Vagina (tissue), 2 donors: ENCODE measurements at places on chromosomes 4 and X.
A peak's percentile ranks its signal among the peaks of the same experiment; 100 is the strongest.

DNA sequence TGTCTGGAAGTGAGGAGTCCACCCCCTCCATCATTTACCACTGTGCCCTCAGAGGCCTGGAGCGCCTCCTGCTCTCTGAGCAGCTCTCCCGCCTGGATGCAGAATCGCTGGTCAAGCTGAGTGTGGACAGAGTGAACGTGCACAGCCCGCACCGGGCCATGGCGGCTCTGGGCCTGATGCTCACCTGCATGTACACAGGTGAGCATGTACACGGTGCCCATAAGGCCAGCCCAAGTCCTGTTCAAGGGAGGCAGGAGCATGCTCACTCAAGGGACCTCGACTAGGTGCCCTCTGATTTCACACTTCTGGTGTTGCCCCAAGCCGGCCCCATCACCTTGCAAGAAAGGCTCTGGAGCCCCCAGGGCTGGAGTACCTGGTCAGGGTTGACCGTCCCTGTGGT, 13.4 kb upstream of the MSANTD1 start:
- no peak overlapping the region for H3K4me3 ChIP-seq
- no peak for DNase-seq

DNA sequence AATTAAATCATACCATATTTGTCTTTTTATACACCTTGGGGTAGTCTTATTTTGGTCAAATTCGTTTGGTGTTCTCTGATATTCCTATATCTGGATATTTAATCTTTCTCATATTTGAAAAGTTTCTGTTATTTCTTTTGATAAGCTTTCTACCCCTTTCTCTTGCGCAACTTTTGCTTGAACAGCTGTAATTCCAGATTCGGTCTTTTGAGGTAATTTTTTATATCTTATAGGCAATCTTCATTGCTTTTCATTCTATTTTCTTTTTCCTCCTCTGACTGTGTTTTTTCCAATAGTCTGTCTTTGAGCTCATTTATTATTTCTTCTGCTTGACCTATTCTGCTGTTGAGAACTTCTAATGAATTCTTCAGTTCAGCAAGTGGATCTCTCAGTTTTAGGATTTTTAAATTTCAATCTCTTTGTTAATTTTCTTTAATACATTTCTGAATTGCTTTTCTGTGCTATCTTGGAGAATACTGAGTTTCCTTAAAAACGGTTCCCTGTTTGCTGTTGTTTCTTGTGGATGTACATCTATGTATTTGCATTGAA, 11.3 kb upstream of the MTHFD2L start:
- DNase-seq: no peak
- H3K4me3 ChIP-seq: no peak overlapping the region
- no peaks in the 10 kb centered on the region for H3K4me1 ChIP-seq

DNA sequence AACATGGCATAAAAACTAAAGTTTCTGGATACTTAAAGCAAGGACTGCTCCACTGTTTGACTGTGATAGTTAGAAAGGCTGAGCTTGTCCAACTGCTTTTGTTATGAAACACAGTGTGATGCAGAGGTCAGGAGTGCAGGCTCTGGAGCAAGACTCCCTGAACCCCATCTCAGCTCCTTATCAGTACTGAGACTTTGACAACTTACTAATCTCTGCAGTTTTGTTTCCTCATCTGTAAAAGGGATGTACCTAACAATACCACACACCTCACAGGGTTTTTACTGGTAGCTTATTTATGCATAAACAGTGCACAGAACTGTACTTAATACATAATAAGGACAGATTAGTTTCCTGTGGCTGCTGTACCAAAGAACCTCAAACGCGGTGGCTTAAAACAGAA, 804.3 kb downstream of the FSTL5 start:
- H3K4me3 ChIP-seq: no peak overlapping the region
- H3K4me1 ChIP-seq: no peaks in the 10 kb centered on the region
- no peak overlapping the region for H3K27ac ChIP-seq
- no peaks in the 10 kb centered on the region for H3K36me3 ChIP-seq
- no peak for DNase-seq

DNA sequence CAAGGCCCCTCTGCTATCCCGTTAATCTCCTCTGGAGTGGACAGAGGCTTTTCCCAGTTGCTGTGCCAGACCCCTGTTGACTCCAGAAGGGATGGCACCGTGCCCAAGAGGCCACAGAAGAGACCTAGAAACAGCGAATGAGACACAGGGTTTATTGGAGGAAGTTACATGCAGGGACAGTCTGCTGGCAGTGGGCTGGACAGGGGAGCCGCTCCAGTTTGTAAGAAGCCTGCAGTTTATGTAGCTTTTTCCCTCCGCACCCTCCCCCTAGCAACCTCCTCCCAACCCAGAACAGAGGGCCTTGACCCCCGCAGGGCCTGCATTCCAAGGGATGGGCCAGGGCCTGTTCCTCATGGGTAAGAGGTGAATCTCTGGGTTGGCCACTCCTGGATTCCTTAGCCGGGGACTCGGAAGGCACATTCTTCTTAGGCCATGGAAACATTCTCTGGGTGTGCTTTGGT, 216.8 kb upstream of the PSAPL1 start:
- H3K36me3 ChIP-seq: no peaks in the 10 kb centered on the region
- peaks cover 35% of the 10 kb centered on the region for H3K4me1 ChIP-seq
- H3K27ac ChIP-seq: no peak overlapping the region
- H3K27me3 ChIP-seq: no peaks in the 10 kb centered on the region

- no peaks in the 10 kb centered on the region for H3K27me3 ChIP-seq
- peak overlapping the region; percentile 0 for H3K4me3 ChIP-seq
- no peak overlapping the region for H3K27ac ChIP-seq
Observed at GRCh38 chr4:104593019-104593418, 98.3 kb upstream of the CXXC4 start.
